ENCODE measurements at places on chromosomes 7 and 10.
A peak's percentile ranks its signal among the peaks of the same experiment; 100 is the strongest.

DNA sequence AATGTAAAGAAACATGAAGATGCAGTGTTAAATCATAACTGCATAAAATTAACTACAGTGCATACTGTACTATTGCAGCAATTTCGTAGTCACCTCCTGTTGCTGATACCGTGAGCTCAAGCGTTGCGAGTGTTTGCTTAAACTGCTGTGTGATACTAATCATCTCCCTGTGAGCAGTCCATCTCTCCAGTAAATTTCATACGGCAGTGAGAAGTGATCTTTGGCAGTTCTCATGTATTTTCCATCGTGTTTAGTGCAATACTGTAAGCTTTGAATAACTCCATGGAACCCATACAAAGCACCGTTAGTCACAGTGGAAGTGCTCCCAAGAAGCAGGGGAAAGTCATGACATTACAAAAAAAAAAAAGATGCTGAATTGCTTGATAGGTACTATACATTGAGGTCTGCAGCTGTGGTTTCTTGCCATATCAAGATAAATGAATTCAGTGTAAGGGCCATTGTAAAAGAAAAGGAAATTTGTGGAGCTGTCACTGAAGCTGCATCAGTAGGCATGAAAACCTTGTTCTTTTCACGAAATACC lies 360.4 kb downstream of the EXOC4 start:
- no peak for DNase-seq

DNA sequence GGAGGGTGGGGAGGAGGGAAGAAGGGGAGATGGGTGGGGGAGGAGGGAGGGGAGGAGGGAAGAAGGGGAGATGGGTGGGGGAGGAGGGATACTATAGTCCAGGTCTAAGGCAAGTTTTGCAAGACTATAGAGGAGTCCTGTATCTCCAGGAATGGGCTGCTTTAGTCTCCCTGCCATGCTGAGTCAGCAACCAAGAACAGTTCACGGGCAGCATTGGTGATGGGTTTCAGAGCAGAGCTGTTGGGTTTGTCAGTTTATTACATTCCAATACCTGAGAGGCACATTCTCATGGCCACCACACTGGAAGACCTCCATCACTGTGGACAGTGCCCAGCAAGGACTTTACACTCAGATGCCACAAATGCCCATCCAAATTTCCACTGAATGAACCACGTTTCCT lies 212.7 kb downstream of the GRM8 start:
- DNase-seq, result no peak

DNA sequence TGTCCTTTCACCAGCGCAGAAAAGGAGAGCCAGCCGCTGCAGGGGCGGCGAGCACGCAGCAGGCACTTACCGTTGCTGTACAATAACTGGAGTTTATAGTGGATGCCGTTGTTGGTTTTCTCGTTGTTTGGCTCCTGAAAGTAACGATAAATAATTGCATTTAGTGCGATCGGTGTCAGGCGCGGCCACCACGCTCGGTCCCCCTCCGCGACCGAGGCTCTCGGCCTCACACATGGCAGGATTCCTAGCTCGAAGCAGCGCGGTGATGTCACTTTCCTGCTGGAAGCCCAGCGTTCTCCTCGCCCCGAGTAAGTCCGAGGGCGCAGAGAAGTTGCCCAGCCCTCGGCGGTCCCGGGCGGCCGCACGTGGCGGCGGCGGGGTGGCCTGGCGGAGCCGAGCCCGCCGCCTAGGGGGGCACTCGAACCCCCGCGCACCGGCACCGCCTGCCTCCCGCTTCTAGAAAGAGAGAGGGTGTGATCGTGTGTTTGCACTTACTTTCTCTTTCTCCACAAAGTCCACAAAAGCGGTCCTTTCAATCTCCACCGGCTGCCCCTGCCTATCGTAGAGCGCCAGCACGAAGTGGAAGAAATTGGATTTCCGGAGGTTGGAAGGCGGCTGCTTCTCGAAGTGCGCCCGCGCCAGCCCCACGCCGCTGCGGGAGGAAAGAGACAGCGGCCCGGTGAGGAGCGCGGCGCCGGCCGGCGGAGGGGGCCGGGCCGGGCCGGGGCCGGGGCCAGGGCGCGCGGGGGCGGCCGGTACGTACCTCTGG lies 1.0 kb downstream of the EBF3 start:
- peak; percentile 55 for DNase-seq

GRCh38 chr7:19024261-19024660 lies 93.2 kb downstream of the TWIST1 start:
- no peak for DNase-seq

DNA sequence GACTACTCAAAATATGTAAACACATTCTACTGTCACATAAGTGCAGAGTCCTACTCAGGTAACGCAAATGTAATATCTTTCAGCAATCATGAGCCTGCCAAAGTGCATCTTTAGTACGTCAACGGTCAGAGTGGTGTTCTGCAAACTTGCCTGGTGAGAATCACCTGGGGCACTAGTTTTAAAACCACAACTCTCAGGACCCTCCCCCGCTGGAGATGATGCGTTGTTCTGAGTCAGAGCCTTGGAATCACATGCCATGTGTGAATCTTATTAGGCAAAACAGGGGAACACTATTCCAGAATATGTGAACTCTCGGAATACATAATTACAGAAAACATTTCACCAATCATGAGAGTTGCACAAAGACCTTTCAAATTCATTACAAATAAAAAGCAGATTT lies 115.7 kb downstream of the TPK1 start:
- DNase-seq, result no peak

- no peak for DNase-seq
Observed at GRCh38 chr10:28669227-28670173, 7.8 kb upstream of the BAMBI start.

- DNase-seq, result no peak
Observed at GRCh38 chr10:30984563-30985328, 46.9 kb downstream of the ZNF438 start.

Measured in endothelial cell (in vitro differentiated cells).